ENCODE measurements at places on chromosomes 16 and 17.

- DNase-seq = no peak
Observed at GRCh38 chr16:85988723-85989313, 89.9 kb downstream of the IRF8 start.

- DNase-seq = no peak
Observed at GRCh38 chr17:43983515-43984411, 20.7 kb upstream of the NAGS start.

DNA sequence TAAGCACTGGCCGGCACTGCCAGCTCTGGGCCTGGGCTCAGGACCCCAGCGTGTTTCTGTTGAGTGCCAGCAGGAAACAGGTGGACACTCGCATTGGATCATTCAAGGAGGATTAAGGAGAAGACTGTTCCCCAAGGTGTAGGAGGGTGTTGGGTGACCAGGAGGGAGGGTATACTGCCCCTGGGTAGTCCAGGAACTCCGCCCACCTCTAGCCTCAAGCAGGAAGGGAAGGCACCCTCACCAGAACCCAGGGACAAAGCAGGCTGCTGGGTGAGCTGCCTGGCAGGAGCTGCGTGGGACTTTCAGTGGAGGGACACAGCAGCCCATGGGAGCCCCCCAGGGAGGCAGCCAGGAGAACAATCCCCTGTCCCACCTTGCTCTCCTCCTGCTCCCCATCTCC is 7.7 kb upstream of the RAB37 start:
- no peak for DNase-seq

- DNase-seq = no peak
Observed at GRCh38 chr17:51421525-51421924, 161.2 kb downstream of the UTP18 start.

DNA sequence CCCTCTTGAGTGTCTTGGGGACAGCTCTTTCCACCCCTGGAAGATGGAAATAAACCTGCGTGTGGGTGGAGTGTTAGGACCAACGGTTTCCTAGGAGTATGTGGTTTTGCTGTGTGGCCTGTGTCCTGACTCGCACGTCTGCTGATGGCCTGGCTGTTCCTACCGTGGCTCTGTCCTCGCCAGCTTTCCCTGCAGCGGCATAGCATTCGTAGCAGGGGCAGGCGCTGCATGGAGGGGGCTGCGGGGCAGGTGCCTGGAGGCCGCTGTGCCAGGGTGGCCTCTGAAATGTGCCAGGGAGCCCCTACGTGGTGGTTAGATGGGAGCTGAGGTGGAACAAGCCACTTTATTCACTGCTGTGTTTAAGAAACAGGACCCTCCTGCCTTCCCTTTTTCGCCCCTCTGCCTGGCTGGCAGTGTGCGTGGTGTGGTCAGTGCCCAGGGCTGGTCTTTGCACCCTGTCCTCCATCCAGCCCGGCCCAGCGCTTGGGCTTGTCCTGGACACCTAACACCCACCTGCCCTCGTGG is 10.6 kb downstream of the SLC16A3 start:
- no peak for DNase-seq

DNA sequence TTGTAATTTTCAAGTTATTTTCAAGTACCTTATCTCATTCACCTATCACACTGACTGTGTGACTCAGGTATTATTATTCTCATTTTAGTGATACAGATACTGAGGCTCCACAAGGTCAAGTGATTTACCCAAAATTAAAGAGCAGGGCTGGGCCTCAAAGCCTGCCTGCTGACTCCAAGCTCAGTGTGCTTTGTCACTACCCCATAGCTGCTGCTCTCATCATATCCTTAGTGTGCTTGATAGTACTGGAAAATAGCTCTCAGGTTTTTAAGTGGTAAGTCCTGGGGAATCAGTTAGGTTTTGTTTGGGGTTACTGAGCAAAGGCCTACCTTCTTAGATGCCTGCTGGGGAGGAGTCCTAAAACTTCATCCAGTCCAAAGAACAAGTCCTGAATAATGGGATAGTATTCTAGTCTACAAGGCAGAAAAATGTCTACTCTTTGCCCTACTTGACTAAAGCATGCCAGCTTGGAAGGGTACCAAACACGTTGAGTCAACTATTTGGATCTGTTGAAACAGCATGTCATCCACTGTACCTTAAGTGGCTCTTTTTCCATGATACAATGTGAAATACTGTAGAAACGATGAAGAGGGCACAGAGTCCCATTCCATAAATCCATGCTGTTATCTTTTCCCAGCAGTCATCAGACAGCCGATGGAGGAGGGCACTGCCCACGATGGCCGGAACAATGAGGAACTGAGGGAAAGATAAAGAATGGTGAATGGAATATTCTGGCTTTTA is 10.7 kb downstream of the MMD start:
- no peak for DNase-seq

- no peak for DNase-seq
Observed at GRCh38 chr16:53449816-53450517, 15.7 kb downstream of the RBL2 start.

DNA sequence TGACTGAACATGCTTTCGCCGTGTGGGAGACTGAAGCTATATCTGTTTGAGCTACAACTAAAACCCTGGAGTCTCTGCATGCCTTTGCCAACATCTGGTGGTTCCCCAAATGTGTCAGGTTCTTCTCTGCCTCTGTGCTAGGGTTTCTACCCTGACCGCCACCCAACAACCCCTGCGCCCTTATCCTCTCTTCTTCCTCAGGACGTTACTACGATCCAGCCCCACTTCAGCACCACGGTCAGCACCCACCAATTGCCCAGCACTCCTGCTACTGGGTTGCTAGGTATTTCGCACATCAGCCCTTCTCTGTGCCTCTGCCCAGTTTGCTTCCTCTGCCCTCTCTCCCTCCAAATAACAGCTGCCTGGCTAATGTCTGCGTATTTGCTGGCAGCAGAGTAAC is 106.3 kb upstream of the HSBP1 start:
- DNase-seq = no peak

- no peak for DNase-seq
Observed at GRCh38 chr17:55961386-55961785, 191.9 kb upstream of the ANKFN1 start.

DNA sequence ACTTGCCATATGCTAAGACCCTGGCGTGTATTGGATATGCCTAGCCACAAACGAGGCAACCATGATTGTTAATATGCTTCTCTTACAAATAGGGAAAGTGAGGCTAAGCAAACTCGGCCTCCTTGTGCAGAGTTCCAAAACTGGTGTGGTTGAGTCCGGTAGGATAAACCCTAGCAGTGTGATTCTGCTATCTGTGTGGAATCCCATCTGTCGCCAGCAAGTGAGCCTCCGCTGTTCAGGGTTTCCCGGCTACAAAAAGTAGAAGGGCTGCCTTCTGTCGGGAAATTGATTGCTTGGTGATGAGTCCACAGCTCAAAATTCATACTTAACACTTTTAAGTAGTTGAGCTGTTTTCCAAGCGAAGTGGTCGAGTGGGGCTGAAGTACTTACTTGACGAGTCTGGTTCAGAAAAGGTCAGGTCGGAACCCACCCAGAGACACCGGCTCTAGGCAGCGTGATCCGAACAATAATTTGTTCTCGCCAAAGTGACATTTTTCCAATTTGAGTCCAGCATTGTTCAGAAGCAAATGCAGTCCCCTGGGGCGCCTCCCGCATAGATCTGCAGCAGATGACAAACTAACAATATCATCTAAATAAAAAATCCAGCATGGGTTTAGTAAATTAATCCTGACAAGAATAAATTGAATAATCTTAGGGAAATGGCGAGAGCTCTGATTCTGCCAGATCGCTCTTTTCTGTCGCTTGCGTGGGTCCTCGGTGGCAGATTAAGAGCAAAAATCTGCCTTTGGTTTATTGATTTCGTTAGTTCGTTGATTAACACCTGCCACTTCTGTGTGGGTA is 686.7 kb upstream of the RBFOX1 start:
- DNase-seq = peak; percentile 12

DNA sequence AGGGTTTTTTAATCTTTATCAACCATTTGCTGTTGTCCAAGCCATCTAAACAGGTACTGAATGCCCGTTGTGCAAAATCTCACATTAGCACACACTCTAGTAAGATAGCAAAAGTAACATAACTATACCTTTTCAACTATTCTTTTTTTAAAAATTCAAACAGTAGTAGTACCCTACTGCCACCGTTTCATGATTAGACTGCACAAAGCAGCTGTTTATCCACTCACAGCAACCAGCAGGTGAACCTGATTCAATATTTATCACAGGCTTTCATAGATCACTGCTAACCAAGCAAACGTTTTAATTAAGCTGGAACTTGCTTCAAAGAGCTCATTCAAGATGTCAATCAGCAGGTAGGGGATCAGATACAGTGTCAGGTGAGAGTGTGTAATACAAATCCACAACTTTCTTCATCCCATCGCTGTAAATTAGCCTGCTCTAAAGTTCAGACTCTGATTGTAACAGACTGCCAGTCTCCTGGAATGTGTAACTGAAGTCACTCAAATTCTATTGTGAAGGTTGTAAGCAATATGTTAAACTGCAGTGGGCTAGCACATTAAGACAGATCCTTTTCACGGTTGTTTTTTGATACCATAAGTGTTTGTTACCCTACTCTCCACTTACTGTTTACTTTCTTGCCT is 47.3 kb downstream of the BRIP1 start:
- no peak for DNase-seq

DNA sequence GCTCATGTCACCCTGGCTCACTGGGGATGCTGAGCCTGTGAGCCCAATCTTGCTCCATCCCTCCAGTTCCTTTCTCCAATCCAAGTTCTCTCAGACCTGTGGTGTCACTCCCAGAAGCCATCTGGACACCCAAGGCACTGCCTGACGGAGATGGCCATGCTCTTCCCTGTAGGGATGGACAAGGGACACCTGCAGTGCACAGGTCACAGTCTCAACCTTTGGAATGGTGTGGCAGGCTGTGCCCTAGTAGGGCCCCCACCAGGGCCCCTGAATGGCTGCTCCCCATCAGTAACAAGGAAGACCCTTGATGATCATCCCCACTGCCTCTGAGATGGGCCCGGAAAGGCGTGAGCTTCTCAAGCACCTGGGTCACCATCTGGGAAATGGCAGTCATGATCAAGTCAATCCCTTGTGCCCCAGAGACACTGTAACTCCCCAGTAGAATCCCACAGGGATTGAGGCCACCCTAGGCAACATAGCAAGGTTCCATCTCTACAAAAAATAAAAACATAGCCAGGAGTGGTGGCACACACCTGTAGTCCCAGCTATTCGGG is 822.5 kb downstream of the KCNJ18 start:
- DNase-seq = no peak

GRCh38 chr17:65730711-65731169 is 169.3 kb upstream of the AXIN2 start:
- no peak for DNase-seq

- no peak for DNase-seq
Observed at GRCh38 chr17:40105861-40106759, 5.7 kb upstream of the NR1D1 start.

DNA sequence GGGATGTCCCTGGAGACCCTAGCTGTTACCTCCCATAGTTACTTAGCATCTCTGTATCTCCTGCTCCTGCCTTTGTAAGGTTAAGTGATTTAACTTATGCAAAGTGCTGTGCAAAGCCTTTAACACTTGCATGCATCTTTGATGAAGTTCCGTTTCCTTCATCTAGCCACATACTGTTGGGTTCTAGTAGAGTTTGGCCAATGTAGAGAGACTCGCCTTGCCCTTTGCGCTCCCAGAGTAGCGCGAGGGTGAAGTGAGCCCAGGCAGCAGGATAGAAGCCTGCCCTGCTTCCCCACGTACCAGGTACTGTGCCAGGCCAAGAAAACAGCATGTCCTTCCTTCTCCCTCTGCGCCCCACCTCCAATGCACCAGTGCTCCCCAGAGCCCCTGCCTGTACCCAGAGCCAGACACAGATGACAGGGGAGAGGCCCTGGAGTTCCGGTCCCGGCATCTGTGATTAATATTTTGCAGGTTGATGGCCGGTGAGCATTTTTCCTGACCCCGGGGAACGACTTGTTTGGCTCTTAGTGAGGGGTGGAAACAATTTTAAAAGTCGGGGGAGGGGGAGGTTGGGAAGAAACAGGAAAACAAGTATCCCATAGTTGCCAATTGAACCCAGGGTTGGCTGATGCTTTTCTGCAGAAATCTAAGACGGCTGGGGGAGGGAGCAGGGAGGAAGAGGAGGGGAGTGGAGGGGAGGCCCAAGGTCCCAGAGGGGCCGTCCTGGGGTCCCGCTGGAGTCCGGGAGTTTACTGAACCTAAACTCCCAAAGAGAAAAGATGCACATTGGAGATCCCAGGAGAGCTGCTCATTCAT is 13.1 kb upstream of the CDC42EP4 start:
- no peak for DNase-seq

DNA sequence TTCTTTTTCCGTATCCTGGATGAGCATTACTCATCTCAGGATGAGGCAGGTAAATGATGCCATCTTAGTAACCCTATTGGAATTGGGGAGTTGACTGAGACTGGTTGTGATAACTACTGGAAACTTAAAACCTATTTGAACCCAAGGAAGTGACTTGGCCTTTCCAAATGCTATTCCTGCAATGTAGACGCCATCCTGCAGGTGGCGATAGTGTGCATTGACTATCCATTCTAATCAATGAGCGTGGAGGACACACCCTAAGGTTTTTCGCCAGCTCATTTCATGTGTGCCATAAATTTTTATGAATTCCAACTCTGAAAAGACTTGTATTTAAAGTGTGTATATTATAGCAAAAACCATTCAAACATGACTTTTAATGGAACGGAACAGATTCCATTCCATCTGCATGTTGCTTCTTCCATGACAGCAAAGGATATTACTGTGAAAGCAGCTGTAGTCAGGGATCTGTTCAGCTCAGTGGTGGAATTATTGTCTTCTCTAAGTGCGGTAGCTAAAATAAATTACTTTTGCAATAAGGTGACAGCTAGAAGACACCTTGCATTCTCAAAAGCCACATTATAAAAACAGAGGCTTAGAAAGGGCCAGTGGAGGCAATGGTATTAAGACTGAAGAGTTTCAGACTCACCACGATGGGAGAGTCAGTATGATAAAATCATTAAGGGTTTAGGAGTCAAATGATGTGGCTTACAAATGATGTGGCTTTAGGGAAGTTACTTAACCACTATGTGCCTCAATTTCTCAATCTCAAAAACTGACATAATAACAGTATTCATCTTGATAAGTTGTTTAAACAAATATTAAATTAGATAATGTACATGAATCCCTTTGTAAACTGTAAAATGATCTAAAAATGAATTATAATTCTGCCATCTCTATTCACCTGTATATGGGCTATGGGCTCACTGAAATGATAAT is 55.5 kb downstream of the SYT17 start:
- DNase-seq = no peak

DNA sequence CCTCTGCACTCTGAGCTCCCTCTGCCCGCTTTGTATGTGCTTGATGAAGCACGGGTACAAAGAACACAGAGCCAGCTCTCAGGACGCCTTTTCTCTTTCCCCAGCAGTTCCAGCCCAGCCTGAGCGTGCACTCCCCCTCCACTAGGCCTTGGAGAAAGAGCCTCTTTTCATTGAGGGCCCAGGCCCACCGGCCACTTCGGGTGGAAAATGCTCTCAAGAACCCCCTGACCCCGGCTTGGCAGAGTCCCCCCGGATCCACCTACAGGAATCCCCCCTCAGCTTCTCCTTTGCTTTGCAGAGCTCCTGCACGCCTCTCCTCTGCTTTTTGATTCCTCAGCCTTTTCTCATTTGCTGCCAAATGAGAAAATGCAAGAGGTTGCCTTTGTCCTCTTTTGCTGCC is 30.2 kb downstream of the MRC2 start:
- DNase-seq = no peak

GRCh38 chr16:20846030-20846429 is 39.7 kb downstream of the REXO5 start:
- no peak for DNase-seq

Measured in cerebellar nuclear complex (tissue), 1 donor.